ENCODE measurements at places on chromosomes 5 and 9. TPM values are rescaled to one million over a fixed set of nuclear protein-coding genes. Genes with fewer than 3 reads are reported as not detected.
A peak's percentile ranks its signal among the peaks of the same experiment; 100 is the strongest.

Gene LHX2
- not detected for total RNA-seq

Gene TAF1L
- not detected for total RNA-seq

Gene SPATA31C1
- total RNA-seq = not detected

Gene KCNIP1
- not detected for total RNA-seq

Gene BARX1
- not detected for total RNA-seq

Gene LEAP2
- not detected for total RNA-seq

Gene PRDM9
- total RNA-seq = not detected

Gene ZNF782
- 22.3 TPM for total RNA-seq

Gene HAVCR1
- total RNA-seq = not detected

Gene SLC28A3
- 6.3 TPM for total RNA-seq

Gene VDAC1
- 289 TPM for total RNA-seq

Gene BTNL8
- 337 TPM for total RNA-seq

GRCh38 chr5:178463321-178464155, 126.7 kb downstream of the COL23A1 start:
- no peak for DNase-seq

GRCh38 chr9:75845806-75846205, 44.7 kb upstream of the PCSK5 start:
- DNase-seq = no peak

DNA sequence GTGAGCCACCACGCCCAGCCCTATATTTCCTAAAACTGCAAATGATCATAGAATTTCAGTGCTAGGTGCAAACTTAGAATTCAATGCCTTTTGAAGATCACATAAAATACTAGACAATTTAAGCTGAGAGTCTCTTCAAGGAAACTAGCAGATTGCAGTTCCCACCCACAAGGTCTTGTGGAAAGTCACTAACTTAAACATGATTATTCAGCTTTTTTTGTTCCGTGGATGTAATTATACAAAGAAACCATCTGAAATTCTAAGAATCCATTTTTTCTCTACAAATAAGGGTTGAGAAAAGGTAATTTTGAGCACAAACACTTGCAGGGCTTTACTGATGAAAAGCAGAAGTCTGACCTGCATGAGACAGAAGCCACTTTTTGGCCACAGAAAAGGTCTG, 4.5 kb upstream of the LHFPL2 start:
- no peak for DNase-seq

DNA sequence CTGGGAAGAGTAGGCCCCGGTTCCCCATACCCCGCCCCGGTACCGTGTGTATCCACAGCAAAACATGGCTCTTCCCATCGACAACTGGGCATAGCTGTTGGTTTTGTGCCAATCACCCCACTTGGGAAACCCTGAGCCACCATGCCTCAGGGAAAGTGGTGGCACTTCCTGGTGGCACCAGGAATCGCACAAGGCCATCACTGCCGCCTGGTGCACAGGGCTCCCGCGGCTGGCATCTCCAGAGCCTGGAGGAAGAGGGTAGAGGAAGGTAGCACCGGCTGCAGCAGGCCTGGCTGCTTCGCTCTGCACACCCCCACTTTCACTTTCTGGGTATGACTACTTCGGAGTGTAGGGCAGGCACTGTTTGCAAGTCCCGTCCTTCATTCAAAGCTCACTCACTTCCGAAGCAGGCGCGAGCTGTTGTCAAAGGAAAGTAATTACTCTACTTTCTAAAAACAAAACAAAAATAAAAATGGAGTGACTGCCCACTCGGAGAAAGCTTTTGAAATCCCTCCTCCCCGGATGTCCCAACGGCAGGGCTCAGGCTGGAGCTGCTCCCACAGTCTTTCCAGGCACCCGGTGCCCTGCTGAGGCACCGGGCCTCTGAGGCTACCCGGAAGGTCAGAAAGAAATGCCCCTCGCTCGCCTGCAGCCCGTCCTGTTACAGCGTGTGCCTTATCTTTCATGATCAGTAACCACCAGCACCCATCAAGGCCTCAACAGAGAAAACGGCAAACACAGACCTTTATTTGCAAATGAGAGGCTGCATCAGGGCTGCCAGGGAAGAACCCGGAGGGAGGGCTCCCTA, 2.0 kb downstream of the BRD3 start:
- peak; percentile 66 for DNase-seq

DNA sequence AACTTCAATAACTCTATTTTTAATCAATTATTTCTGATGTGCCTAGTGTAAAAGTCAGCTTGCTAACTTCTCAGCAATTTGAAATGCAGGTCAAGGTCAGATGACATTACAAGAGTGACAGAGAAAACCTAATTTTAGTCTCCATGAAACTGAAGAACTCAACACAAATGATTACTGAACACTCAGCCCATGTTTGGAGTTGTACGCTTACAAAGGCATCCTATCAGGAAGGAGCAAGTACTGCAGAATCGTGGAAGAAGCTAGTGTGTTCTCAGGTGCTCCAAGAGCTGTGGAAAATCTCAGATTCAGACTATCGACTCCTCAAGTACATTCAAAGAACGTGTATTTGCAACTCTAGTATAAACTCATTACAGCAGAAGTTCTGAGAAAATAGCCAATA, 526.7 kb downstream of the PDE4D start:
- DNase-seq = no peak

DNA sequence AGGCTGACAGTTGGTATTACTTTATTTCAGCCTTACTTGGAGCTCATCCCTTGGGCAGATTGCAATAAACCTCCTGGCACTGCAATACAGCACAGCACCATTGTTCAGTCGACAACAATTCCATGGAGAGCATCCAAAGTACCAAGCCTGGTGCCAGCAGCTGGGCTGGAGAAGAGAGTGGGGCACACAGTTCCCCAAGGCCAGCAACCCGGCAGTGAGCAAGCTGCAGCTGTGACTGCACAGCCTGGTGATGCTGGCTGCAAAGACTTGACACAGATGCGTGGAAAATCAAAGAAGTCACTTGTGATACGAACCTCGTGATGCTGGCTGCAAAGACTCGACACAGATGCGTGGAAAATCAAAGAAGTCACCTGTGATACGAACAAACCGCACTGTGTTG, 125.4 kb downstream of the ATPSCKMT start:
- no peak for DNase-seq

GRCh38 chr5:69030358-69031062, 63.3 kb upstream of the SLC30A5 start:
- no peak for DNase-seq

GRCh38 chr9:129895376-129896268, 60.4 kb downstream of the USP20 start:
- no peak for DNase-seq

DNA sequence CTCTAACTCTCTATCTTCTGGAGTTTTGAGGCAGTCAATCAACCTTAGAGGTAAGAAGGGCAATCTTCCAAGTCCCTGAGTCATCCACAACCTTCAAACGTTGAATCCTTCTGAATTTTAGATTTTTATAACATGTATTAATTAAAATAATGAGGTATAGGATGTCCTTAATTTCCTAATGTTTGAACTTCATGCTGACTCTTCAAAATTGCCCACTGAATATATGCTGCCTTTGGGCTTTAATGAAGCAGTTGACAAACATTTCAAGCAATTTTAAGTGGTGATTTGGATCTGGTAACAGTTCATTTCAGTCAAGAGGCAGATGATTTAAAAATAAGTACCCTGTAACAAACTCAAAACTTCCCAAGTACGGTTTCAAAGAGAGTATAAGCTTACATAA, 26.0 kb downstream of the ERP44 start:
- DNase-seq = no peak

DNA sequence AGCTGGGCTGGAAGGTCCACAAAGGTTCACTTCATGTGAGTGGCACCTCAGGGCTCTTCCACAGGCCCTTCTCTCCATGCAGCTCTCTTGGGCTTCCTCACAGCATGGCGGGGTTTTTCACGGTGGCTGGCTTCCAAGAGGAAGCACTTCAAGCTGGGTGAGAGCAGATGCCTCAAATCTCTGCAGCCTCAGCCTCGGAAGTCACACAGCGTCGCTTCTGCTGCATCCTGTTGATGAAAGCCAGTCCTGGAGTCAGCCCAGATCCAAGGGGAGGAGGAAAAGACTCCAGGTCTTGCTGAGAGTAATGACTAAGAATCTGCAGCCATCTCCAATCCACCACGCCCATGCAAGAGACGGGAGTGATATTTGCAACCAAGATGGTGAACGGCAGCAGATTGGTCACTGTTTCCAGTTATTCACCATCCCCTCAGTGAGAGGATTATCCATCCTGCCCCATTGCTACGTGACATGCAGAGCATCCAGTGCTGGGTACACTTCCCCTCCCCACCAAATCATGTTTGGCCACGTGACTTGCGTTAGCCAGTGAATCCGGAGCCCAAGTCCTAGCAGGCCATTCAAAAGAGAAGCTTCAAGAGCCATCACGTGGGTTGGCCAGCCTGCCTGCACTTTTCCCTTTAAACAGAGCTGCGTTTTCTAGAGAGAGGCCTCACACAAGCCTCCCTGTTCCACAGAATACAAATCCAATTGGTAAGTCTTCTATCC, 173.9 kb downstream of the C9orf50 start:
- DNase-seq = no peak

GRCh38 chr9:121483049-121483448, 16.6 kb downstream of the GGTA1 start:
- no peak for DNase-seq

DNA sequence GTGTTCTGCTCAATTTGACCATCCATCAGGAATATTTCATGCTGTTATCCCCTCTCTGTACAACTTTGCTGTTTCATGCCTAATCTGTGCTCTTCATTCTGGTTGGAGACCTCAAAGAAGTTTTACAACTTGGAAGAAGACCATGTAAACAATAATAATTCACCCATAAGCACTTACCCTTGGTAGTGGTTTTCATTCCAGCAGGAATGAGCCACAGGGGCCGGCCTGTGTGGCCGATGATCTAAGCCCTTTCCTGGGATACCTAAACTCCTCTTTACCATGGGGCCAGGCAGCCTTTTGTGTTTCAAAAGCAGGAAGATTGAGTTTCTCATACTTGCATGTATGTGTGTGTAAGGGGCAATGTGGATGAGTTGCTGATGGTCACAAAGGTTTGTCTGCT, 165.0 kb downstream of the FGF1 start:
- DNase-seq = no peak

DNA sequence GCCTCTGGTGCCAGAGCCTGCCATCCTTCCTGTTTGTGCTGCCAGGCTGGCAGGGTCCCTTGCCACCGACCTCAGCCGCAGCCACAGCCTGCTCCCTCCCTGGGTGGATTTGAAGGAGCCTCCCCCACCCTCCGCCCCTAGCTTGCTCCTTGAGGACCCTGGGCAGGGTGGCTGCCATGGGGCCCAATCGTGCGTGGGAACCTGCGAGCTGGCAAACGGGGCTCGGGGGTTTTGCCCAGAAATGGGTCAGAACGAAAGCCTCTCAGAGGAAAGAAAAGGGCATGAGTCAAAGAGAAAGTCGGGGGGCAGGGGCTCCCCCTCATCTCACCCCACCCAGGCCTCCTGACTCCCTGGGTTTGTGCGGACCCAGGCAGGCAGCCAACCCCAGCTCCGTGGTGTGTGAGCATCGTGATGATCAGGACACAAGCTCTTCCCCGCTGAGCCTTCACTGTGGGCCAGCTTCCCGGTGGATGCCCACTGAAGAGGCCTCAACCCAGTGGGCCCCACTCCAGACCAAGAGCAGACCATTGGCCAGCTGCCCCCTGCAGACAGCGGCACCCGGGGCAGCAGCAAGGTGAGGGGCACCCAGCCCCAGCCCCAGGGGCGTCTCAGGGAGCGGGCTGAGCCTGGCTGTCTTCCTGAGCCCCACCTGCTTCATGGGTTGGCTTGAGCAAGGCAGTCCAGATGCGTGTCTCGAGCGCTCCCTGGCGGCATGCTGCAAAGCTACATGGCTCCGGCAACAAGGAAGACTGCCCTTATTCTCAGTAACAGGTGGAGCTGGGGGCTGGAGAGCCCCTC, 3.0 kb upstream of the FUT7 start:
- DNase-seq = peak; percentile 79

DNA sequence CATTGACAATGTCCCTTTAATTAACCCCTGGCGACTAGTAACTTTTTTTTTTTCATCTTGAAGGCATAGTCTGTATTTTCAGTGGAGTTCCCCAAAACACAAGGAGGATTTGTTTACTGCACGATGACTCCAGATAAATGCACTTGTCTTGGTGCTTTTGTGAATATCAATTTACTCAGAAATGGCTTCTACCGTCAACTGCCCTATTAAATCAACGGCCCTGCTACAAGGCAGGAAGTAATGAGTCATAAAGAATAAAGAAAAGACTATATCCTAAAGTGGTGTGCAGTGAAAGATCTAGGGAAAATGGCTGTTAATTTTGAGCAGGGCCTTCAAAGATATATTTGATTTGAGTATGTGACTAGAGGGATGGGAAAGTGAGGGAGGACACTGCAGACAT, 388.3 kb upstream of the CHD1 start:
- DNase-seq = no peak

GRCh38 chr9:125517577-125517976, 189.4 kb downstream of the MAPKAP1 start:
- DNase-seq = no peak

DNA sequence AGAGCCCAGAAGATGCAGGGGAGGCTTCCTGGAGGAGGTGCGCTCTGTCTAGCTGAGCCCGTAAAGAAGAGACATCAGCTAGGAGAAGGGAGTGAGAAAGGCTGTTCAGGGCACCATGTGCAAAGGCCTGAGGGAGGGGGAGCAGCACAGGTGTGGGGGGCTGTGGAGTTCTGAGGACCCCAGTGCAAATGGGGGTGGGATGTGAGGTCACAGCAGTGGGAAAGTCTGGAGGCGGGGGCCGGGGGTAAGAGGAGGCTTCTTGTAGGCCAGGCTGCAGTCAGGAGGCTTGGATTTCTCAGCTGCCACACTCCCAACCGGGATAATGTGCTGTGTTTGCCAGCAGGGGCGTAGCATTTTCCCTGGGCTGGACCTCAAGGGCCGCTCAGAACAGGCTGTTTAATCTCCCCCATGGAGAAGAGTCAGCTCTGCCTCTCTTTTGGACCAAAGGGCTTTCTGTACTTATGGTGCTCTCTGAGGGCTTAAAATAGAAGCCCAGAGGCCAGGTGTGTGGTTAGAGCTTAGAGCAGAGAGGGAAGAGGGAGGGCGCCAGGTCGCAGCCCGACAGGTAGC, 5.7 kb downstream of the NEURL1B start:
- DNase-seq = no peak

- DNase-seq = no peak
These were observed 34.3 kb upstream of the DAB2 start for GRCh38 chr5:39459071-39459470.

DNA sequence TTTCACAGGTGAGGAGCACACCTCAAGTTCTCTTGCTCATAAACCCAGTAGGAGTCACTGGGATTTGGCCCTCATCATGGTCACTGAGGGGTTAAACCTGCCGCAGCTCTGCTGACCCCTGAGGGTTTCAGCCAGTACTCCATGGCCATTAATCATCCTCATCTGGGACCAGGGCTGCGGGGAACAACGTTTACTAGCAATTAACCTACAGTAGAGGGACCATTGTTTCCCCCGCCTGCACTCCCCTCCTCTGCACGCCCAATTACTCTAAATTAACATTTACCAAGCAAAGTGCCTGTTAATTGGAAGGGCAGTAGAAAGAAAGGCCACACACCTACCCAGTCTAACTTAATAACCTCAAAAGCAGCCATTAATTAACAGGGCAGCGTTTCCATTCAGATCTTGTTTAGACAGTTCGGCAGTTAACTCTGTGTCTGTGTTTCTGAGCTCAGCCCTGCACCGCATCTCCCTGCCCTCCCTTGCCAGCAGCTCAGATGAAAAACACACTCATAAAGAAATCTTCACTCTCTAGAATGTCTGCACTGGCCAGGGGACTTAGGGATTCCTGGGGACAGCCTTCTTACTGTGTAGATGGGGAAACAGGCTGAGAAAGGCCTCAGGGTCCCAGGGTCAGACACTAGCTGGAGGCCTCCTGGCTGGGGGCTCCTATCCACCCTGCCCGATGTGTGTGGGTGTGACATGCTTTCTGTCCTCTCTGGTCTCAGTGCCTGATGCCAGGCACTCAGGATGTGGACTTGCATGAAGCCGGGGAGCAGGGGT, 51.6 kb downstream of the ALG2 start:
- DNase-seq = no peak

GRCh38 chr5:67752357-67752708, 463.2 kb upstream of the PIK3R1 start:
- DNase-seq = no peak
